A549 treated with GW870086 at 1 μM for 4 hours (cell line): ENCODE measurements at places on chromosomes 7 and 10. TPM values are rescaled to one million over a fixed set of nuclear protein-coding genes. Genes with fewer than 3 reads are reported as not detected.

The OR2A1 gene
- total RNA-seq, result not detected in 5 replicates

The CTAGE8 gene
- not detected in 5 replicates for total RNA-seq

The IFIT1B gene
- total RNA-seq, result not detected in 5 replicates

The GPR85 gene
- total RNA-seq, result not detected in 5 replicates

The CPED1 gene
- total RNA-seq, result not detected in 5 replicates

The MSMB gene
- 0.51 TPM in 1 of 5 replicates, not detected in the others for total RNA-seq

The C10orf88 gene
- total RNA-seq, result 5.7 to 10.3 TPM (median 9.8 TPM) in 5 replicates

The FOXK1 gene
- total RNA-seq, result 10.0 to 13.1 TPM (median 12.6 TPM) in 5 replicates

The TACR2 gene
- 0.07 to 0.18 TPM (median 0.13 TPM) in 4 of 5 replicates, not detected in the other for total RNA-seq
